ENCODE measurements at places on chromosomes 1 and 21. TPM values are rescaled to one million over a fixed set of nuclear protein-coding genes. Genes with fewer than 3 reads are reported as not detected.

- no peak for DNase-seq
These were observed 144.5 kb downstream of the BRINP2 start for GRCh38 chr1:177315261-177315660.

GRCh38 chr1:228393268-228393701 is 13.3 kb downstream of the TRIM11 start:
- DNase-seq: peak; percentile 13

DNA sequence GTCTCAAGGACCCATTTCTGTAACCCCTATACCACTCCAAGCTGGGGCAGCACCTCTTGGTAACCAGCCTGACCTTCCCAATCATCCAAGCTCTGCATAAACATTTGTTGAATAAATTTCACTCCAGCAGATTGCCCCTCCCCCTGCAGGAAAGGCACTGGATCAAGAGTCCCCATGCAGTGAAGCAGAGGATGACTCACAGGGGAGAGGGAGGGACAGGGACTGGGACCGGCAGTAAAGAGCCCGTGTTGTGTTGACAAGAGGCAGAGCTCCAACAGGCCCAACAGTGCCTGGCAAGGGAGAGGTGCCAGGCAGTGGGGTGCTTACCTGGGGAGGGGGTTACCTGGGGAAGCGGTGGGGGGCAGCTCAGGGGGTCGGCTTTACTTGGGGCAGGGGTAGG is 32.3 kb downstream of the SLC9A1 start:
- no peak for DNase-seq

- DNase-seq: peak; percentile 50
These were observed 95.4 kb upstream of the USP24 start for GRCh38 chr1:55310505-55310971.

GRCh38 chr1:174935961-174936727 is 63.6 kb upstream of the CACYBP start:
- no peak for DNase-seq

- no peak for DNase-seq
These were observed 70.2 kb upstream of the DYNLT5 start for GRCh38 chr1:66682106-66682505.

DNA sequence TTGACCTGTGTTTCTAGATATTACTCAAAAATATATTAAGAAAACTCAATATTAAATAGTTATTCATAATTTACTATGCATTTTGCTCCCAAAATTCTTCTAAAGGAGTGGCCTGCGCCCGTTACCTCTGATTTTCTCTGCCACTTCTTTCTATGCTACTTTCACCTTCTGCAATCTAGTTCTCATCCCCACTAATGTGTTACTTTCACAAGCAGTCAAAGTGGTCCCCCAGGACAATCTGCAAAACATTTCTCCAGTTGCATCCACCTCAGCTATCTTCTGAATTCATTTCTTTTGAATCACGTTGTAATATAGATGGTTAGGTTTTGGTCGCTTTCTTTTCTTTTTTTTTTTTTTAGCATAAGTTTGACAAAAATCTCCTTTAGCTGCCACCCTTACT is 13.4 kb downstream of the INSL5 start:
- DNase-seq: no peak

DNA sequence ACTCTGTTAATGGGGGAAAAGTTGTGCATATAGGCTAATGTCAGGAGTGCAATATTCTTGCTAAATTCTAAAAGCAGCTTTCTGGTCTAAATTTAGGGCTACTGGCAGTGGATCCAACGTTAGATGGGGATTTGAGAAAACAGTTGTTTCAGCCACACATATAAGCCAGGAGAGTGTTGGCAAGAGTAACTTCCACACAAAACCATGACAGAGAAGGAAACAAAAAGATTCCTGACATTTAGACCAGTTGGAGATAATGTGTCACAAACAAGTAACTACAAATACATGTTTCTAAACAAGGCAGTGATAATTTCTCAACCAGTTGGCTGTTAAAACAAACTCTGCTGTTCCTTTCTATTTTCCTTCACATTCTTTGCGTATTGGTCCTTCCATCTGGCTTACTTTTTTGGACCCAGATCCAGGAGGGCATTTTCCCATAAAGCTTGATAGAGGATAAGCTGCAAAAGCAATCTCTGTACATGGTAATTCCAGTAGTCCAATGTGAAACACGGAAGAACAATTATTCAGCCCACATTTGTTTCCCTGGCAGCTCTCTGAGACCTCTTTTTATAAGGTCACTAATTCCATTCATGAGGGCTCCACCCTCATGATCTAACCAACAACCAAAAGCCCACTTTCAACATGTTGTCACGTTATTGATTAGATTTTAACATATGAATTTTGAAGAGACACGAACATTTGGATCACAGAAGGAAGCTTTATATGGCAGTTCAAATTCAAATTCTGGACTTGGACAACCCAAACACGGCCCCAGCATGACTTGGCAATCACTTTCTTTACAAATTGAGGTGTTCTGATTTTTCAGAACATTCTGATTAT is 1888.6 kb downstream of the MRPL39 start:
- DNase-seq: no peak

DNA sequence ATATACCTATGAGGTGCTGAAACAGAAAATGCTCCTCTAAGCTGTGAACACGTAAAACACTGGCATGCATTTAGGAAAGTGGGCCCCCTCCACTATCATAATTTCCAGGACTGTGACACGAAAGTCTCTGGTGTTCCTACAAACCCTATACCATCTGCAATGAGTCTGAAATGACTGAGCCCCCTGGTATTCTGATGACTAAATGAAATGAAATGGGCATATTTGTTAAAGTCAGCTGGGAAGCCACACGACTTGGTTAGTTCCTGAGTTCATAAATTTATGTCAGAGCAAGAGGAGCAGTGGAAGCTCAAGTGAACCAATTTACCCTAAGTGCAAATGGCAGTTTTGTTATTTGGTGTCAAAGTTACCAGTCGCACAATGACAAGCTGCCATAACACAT is 182.3 kb downstream of the KCTD3 start:
- DNase-seq: no peak

- peak; percentile 30 for DNase-seq
These were observed 125.0 kb downstream of the TIAM1 start for GRCh38 chr21:31218830-31219608.

DNA sequence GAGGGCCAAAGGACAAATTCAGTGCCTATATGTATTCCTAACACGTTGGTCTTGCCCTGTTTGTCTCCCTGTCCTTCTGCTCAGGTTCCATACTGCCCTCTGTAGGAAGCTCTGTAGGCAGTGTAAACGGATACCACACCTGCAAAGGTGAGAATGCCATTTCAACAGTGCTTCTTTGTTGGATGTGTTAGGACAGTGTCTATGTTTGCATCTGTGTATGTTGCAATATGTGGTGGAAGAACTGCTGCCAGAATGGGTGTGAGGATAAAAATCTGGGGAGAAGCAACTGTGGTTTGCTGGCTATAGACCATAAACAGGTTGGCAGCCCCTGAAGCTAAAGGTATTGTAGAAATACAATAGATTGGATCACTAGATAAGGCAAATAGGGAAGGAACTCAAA is 113.1 kb upstream of the BMP8A start:
- DNase-seq: no peak

Gene STUM
- total RNA-seq: not detected

Gene KRTAP10-11
- total RNA-seq: not detected

GRCh38 chr1:201020721-201021629 is 2.5 kb downstream of the KIF21B start:
- DNase-seq: peak; percentile 75

Gene CFHR1
- total RNA-seq: not detected

GRCh38 chr1:185574139-185574875 is 159.9 kb upstream of the HMCN1 start:
- no peak for DNase-seq

Gene SLAMF8
- 0.39 TPM for total RNA-seq

DNA sequence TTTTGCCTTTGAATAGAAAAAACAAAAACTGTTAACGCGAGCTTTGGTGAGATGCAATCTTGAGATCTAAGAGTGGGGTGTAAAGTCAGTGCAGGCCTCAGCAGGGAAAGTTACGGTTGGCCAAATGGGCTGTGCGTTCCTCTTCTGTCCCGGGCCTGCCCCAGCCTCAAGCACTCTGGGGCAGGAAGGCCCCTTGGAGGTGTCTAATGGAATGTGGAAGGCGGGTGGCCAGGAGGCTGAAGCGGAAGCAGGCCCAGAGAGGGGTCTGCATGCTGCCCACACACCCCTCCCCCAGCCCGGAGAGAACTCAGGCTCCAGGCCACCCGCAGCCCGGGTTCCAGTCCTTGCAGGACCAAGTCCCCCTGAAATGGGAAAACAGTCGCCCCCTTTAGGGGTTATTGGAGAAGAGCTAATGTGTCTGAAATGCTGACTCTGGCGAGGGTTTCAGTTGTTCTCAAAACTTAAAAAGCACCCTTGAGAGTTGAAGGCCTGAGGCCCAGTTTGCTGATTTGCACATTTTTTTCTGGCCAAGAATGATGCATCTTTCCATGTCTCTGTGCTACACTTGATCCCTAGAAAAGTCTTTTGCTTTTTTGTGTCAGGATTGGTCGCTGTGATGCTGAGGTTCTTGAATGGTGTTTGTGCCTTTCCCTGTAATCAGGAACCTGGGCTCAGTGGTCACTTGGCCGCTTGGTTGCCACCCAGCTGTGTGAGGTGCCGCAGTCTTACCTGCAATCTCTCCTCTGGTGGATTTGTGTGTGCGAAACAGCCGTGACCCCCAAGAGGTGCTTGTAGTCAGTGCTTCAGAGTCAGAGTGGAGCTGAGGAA is 2.0 kb downstream of the COL18A1 start:
- no peak for DNase-seq

Gene SERBP1
- 510 TPM for total RNA-seq

Gene HAO2
- not detected for total RNA-seq

Gene KCNE2
- total RNA-seq: not detected

DNA sequence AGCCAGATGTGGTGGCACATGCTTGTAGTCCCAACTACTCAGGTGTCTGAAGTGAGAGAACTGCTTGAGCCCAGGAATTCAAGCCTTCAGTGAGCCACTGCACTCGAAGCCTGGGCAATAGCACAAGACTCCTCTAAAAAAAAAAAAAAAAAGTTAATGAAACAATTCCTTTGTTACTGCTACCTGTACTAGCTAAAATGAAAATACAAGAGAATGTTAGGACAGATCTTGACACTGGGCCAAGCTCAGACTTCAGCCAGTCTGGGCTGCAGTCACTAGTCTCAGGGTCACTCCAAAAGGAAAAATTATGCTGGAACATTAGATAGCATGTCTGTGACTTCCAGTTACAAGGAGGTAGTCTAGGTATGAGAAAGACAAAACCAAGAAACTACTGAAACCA is 56.5 kb downstream of the TRIM33 start:
- DNase-seq: no peak

Gene DYNLT5
- not detected for total RNA-seq

DNA sequence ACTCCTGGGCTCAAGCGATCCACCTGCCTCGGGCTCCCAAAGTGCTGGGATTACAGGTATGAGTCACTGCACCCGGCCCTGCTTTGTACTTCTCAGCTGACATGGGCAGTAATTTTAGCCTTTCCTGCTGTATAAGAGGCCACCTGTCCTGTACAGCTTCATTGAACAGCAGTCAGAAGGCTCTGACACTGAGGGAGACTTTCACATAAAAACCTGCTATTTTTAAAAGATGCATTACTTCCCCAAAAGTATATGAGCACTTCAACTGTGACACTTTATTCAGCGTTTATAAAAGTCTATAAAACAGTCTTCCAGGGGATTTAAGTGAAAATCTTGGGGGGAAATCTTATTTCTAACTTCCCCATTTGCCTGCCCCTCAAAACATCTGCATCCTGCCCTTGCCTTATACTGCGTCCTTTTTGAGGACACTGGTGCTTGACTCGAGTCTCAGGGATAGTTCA is 17.6 kb downstream of the RNU5D-1 start:
- no peak for DNase-seq

DNA sequence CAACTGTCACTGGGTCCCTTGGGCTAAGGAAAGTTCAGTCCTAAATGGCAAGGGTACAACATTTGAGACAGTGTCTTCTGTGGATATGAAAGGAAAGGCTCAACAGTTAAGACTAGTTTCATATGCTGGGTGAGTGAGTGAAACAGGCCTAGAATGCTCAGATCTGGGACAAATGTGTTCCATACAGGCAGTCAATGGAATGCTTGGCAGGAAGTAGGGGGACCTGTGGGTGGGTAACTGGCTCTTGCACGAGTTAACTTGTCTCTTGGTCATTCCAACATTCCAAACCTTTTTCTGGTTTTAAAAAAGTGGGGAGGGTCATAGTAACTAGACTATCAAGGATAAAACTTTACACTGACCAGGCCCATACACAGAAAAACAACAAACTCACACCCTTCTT is 17.8 kb upstream of the ADAM30 start:
- DNase-seq: no peak

GRCh38 chr1:84402501-84402900 is 4.2 kb downstream of the DNASE2B start:
- no peak for DNase-seq

GRCh38 chr1:5647234-5647633 is 345.0 kb downstream of the NPHP4 start:
- no peak for DNase-seq

Gene MANEAL
- total RNA-seq: 1.0 TPM

GRCh38 chr1:211742889-211743529 is 67.6 kb upstream of the NEK2 start:
- no peak for DNase-seq

Gene XPR1
- 18.4 TPM for total RNA-seq

Gene HIVEP3
- 39.6 TPM for total RNA-seq

GRCh38 chr1:108120163-108120562 is 80.0 kb downstream of the SLC25A24 start:
- DNase-seq: no peak

DNA sequence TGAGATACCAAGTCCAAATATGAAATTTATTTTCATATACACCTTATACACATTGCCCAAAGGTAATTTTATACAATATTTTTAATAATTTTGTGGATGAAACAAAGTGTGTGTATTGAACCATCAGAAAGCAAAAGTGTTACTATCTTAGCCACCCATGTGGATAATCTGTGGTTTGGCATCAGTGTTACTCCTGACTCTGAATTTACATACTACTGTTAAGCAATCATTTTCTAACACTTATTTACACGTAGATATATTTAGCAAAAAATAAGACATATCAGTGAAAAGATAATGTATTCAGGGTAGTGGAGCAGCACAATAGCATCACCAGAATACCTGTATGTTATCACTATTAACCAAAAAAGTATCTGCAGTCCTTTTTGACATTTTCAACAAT is 23.8 kb downstream of the DENND2D start:
- no peak for DNase-seq

- no peak for DNase-seq
These were observed 27.2 kb upstream of the SELENON start for GRCh38 chr1:25772692-25773245.

DNA sequence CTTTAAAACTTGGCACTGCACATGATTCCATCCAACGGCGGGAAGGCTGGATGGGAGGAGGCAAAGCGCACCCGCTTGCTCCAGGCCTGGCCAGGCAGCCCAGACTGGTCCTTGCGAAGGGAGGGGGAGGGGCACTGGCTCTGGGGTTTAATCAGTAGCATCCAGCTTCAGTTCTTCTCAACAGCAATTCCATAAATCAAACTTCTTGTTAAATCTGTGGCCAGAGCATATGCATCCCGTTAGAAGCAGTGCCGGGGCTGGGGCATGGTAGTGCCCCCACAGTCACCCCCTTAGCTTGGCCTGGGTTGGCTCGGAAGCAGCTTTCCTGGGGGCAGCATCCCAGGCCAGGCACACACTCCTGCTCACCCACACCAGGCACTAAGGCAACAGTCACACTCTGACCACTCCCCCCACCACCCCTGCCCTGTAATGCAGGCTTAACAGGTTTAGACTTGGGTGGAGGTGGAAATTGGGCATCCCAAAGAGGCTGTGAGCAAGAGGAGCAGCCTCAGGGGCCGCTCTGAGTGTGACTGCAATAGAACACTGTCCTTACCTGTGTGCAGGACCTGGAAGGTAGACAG is 94.1 kb upstream of the CASZ1 start:
- DNase-seq: no peak

All from activated CD4-positive, alpha-beta T cell treated with anti-CD3 and anti-CD28 coated beads for 36 hours (primary cell).